Fibroblast of the aortic adventitia (primary cell): ENCODE measurements at places on chromosomes 16 and 17. TPM values are rescaled to one million over a fixed set of nuclear protein-coding genes. Genes with fewer than 3 reads are reported as not detected.

The C1QTNF8 gene
- not detected in 2 replicates for total RNA-seq

The NGFR gene
- 3.3 TPM in 1 of 2 replicates, not detected in the other for total RNA-seq

The SHBG gene
- total RNA-seq = 0.25 and 0.36 TPM in 2 replicates

The MEIOC gene
- total RNA-seq = 0.18 TPM in 1 of 2 replicates, not detected in the other

The PPP1R27 gene
- total RNA-seq = not detected in 2 replicates

The CXCL16 gene
- 2.6 TPM in 2 replicates for total RNA-seq

The LAT gene
- total RNA-seq = 1.1 and 1.9 TPM in 2 replicates

The BAIAP3 gene
- total RNA-seq = 0.09 TPM in 1 of 2 replicates, not detected in the other

The MFSD6L gene
- total RNA-seq = not detected in 2 replicates

The MYH2 gene
- total RNA-seq = 0.25 TPM in 1 of 2 replicates, not detected in the other

The OR3A2 gene
- not detected in 2 replicates for total RNA-seq

The ACBD4 gene
- total RNA-seq = 5.9 and 7.4 TPM in 2 replicates

The EMP2 gene
- total RNA-seq = 6.8 and 31.1 TPM in 2 replicates
